Urinary bladder (tissue), 4 donors: ENCODE measurements at places on chromosomes 1 and 21. TPM values are rescaled to one million over a fixed set of nuclear protein-coding genes. Genes with fewer than 3 reads are reported as not detected.

The CCDC27 gene
- not detected for total RNA-seq

The EDEM3 gene
- total RNA-seq: 56.3 TPM

The ITGB2 gene
- 20.8 TPM for total RNA-seq

The FAM167B gene
- 2.5 TPM for total RNA-seq

The OLFML3 gene
- total RNA-seq: 206 TPM

The HAO2 gene
- 0.16 TPM for total RNA-seq

The SDE2 gene
- 30.1 TPM for total RNA-seq

The SYDE2 gene
- 54.0 TPM for total RNA-seq

The ASCL5 gene
- not detected for total RNA-seq

The ADAMTS4 gene
- total RNA-seq: 4.4 TPM

The GPR37L1 gene
- 0.05 TPM for total RNA-seq

The BCL2L15 gene
- 0.90 TPM for total RNA-seq

The HES5 gene
- total RNA-seq: 2.5 TPM

The PALMD gene
- total RNA-seq: 21.1 TPM

The RYR2 gene
- total RNA-seq: 16.8 TPM

The SYT6 gene
- 0.37 TPM for total RNA-seq

The S100A7 gene
- not detected for total RNA-seq

The NT5C1A gene
- 2.1 TPM for total RNA-seq

The FCN3 gene
- not detected for total RNA-seq

The PRMT2 gene
- 122 TPM for total RNA-seq

The CD52 gene
- 3.3 TPM for total RNA-seq

The OR2G6 gene
- not detected for total RNA-seq

The C1orf185 gene
- total RNA-seq: not detected

The LRRC53 gene
- total RNA-seq: not detected

The GJA4 gene
- total RNA-seq: 15.6 TPM

The ENAH gene
- total RNA-seq: 229 TPM

The CYP4Z1 gene
- 0.53 TPM for total RNA-seq
